Hematopoietic multipotent progenitor cell (in vitro differentiated cells): ENCODE measurements at places on chromosomes 6 and 20.

DNA sequence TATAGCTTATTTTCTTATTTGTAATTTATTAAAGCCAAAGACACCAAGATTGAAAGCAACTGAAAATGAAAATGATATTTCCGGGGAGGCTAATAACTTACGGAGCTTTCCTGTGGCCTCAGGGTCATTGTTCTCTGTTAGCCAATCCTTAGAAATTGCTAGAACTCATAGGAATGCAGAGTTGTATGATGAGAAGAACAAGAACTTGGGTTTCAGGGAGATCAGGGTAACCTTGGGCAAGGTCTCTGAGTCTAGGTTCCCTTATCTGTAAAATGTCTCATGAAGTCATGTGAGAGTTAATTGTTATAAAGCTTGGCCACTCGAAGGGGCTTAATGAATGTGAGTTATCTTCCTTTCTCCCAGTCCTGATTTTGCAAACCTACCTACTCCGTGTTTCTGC lies 20.1 kb upstream of the SERINC3 start:
- no peak for DNase-seq

GRCh38 chr6:40962241-40962640 lies 76.8 kb downstream of the UNC5CL start:
- peak; percentile 29 for DNase-seq

GRCh38 chr6:29964518-29964886 lies 22.2 kb downstream of the HLA-A start:
- no peak for DNase-seq

DNA sequence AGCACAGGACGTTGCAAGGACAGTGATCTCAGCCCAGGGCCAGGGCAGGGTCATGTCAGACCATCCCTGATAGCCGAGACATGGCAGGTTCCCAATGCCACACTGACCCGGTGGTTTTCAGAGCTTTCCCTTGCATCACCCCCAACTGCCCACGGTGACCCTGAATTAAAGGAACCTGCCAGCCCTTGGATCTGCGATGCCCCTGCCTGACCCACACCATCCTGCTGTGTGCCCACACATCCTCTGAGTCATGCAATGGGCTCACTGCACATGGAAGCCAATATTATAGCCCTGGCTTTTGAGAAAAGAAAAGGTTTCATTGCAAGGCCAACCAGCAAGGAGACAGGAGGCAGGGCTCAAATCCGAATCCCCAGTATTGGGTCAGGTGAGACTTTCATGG lies 132.6 kb upstream of the CST7 start:
- DNase-seq, result peak; percentile 8

GRCh38 chr6:134590449-134590848 lies 272.5 kb upstream of the SGK1 start:
- no peak for DNase-seq

GRCh38 chr20:63057171-63058117 lies 50.7 kb upstream of the BHLHE23 start:
- DNase-seq, result no peak

- no peak for DNase-seq
Observed at GRCh38 chr20:25695532-25696370, 902 bp downstream of the ZNF337 start.

- DNase-seq, result no peak
Observed at GRCh38 chr6:97947841-97948240, 664.8 kb upstream of the MMS22L start.

GRCh38 chr6:159170333-159170672 lies 1.1 kb downstream of the FNDC1 start:
- no peak for DNase-seq

GRCh38 chr6:143555071-143555492 lies 43.6 kb upstream of the FUCA2 start:
- peak; percentile 27 for DNase-seq

DNA sequence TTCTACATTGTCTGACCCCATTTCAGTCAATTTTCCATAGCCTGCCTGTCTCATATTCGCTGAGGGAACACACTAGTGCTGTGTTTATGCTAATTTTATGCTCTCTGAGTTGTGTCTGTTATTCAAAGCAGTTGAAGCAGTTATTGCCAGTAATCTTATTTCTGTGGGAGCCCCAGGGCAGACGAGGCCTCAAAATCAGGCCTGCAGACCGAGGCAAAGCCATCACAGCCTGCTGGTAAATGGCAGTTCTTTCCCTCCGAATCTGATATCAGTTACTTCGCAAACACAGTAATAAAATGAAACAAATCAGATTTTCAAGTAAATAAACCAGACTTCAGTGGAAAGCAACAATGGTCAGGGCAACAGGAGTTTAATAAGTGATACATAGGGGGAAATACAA lies 508.4 kb downstream of the PKHD1 start:
- no peak for DNase-seq

DNA sequence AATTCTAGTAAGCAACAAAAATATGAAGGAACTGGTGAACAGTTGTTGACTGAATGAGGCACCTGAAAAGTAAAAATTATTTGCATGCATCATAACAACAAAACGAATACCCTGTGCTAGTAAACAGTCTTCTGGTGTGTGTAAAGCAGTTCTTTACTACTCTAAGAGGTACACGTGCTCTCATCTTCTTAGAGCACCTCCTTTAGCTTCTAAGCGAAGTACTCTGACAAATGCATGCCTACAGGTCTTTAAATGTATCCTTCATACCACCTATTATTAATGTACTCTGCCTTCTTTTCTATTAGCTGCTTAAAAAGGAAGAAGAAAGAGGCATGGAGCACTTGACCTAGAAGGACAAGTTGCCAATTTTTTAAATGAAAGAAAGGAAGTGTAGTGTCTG lies 32.2 kb upstream of the MYB start:
- DNase-seq, result no peak

GRCh38 chr6:113645576-113645970 lies 211.6 kb upstream of the MARCKS start:
- DNase-seq, result no peak

GRCh38 chr20:46316984-46317684 lies 8.8 kb upstream of the CDH22 start:
- no peak for DNase-seq

GRCh38 chr20:57560554-57561355 lies at the start of gene PCK1:
Gene PCK1 (plus strand): TSS chr20:57561110. CDS start chr20:57561412, 302 bp downstream.
- DNase-seq, result no peak

- no peak for DNase-seq
Observed at GRCh38 chr6:55141611-55142010, 32.7 kb upstream of the HCRTR2 start.

DNA sequence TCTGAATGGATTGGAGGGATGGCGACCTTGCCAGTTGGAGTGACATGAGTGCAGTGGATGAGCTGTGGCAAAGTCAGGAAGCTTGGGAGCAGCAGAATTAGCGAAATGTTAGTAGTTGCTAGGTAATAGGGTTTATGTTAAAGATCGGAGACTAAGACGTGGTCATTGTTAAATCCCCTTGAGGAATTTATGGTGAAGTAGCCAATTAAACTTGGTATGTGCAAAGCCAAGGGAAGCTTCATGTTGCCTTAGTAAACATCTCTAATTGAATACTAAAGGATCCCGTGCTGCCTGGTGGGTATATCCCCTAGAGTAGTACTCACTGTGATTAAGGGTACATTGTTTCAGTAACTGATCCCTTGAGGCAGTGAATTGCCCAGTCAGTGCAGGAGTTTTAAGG lies 106.0 kb downstream of the PRIM2 start:
- DNase-seq, result no peak

DNA sequence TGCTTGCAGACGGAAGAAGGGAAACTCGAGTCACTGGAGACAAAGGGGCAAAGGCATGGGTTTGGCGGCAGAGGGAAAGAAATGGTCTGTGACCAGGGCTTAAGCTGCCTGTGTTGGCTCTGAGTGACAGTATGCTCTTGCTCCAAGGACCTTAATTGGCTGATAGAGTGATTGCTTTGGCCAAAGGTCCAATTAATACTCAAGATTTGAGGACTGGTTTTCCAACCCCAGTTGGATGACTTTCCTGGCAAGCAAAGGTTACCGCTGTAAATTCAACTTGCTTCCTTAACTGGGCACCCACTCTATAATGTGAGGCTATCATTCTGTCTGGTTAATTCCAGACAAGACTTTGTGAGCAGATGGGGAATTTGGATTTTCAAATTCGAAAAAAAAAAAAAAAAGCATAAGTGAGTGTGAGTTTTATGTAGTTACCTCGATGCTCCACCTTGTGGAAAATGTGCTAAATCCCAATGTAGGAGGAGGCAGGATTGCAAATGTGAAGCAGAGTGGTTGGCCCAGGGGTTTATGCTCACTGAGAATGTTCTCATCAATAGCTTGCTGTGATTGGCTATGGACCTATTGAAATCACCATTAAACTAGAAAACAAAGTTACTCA lies 150.7 kb upstream of the GMDS start:
- no peak for DNase-seq

GRCh38 chr6:29603930-29604329 lies 19.0 kb downstream of the OR2H2 start:
- DNase-seq, result no peak

GRCh38 chr20:50370036-50370566 lies 140.1 kb upstream of the PTPN1 start:
- no peak for DNase-seq

DNA sequence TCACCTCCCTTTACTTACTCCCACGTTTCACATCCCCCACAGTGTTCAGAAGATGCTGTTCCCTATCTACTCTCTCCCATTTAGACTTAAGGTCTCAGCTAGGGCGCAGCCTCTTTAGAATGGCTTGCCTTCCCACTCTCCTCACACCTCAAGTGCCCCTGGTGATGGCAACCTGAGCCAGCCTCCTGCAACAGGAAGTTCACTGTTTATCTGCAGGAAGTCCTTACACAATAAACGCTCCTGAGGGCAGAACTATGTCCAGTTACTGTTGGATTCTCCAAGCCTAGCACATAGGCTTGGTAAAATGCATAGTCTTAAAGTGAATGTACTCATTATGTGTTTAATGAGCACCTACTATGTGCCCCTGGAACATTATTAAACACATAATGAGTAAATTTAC lies 21.9 kb upstream of the RAB22A start:
- no peak for DNase-seq

DNA sequence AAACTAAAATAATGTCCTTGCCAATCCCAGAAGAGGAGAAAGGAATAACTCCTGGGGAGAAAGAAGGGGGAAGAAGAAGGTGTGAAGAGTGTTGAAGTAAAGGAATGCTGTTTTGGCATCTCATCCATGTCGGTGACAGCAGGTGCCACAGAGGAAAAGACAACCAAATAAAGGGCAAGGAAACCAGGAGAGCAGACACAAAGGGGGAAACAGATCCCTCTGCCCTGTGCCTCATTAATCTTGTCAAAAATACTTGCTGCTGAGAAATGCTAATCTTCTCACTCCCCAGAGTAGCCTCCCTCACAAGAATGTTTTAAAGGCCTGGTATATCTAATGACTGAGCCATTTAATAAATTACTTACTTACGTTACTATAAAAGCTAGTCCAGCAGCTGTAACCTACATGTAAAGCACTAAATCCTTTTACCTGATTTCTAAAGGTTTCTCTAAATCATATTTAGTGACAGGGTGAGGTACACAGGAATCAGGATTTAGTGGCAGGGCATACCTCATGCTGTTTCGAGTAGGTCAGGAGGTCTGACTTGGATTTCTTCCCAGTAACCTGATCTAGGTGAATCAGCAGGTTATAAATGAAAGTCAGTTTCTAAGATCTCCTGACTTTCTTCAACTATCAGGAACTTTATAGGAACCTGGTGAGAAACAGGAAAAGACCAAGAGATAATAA lies 377.1 kb downstream of the CENPW start:
- DNase-seq, result no peak

- no peak for DNase-seq
Observed at GRCh38 chr6:7719364-7719850, 6.5 kb upstream of the BMP6 start.

DNA sequence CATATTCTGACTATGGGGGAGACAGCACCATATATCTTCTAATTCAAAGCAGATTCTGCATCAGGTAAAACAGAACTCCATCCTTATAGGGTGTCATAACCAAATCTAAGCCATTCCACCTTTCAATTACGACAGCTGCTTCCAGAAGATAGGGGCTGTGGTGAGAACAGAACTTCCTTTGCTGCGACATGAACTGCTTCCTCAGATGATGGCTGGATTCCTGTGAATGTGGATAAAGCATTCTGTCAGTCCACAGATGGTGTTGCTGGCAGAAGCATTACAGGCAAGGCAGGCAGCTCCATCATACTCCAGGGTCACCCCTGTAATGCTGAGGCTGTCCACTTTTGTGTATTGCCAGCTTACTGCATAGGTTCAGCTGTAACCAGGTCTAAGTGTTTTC lies 172.1 kb upstream of the PROKR2 start:
- DNase-seq, result peak; percentile 99

- no peak for DNase-seq
Observed at GRCh38 chr6:103791458-103791857, 1068.3 kb downstream of the HACE1 start.

GRCh38 chr20:10665027-10665561 lies 8.7 kb downstream of the JAG1 start:
- DNase-seq, result no peak

DNA sequence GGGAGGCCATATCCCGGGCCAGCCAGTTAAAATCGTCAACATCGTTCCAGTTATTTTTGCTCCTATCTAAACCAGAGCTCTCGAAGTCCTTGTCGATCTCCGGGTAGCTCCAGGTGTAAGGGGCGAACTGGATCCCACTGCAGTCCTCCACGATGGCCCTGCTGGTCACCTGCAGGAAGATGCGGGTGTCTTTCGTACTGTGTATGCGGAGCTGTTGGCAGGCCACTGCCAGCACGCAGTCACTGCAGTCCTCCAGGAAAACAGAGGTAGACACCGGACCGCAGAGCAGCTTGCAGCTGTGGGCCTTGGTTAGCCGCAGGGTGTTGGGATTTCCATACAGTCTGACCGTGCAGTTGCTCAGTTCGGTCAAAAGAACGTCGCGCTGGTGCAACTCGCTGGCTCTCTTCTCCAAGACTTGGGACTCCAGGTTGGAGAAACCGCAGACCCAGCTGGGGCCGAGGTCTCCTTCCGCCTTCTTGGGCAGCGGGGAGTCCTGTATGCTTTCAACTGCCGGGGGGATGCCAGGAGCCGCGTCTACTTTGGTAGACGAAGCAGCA lies 742 bp downstream of the TBCC start:
- no peak for DNase-seq

DNA sequence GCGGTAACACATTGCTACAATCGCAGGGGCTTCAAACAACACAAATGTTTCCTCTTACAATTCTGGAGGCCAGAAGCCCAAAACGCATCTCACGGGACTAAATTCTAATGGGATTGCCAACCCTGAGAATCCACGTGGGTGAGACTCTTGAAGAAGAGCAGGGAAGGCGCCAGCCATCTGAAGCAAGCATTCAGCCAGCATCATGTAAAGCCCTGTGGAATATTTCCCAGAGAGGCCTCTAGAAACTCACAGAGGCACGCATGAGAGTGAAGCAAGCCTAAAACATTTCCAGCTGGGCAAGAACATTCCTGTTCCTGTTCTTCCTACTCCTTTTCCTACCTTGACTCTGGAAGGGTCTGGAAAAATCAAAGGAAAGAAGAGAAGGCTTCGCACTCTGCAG lies 19.6 kb upstream of the FNDC1 start:
- no peak for DNase-seq
